ENCODE measurements at places on chromosomes 5 and 9.

DNA sequence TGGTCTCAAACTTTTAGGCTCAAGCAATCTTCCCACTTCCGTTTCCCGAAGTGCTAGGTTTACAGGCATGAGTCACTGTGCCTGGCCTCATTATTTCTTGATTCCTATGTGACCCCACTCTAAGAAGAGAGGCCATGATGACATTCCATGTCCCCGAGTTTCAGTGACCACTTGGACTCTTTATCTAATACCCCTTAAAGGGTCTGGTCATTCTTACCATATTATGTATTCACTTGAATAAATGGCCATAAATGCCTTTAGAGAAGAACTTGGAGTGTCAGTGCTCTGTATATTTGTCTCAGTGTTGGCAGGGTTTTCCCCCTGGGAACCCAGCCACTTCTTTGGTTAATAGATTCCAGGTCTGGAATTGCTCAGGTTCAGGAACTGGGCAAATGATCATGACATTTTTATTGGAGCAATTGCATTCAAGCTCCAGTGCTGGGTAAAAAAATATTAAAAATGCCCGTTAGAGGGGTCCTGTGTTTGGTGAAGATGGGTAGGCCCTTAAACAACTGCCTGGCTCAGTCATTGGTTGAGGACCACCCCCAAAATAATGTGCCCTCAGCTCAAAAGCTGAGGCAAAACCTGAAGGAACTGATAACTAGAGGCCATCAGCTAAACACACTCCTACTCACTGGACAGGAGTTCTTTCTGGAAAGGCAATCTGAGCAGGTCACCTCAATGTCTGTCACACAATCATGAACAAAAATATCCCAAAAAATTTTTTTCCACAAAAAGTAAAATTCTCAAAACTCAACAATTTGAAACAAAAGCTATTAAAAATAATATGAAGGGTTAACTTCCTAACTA lies 186.6 kb upstream of the ZNF608 start:
- no peak for DNase-seq

GRCh38 chr9:100505564-100506159 lies 32.7 kb downstream of the TMEFF1 start:
- no peak for DNase-seq

GRCh38 chr9:30846651-30847050 lies 1537.8 kb upstream of the ACO1 start:
- DNase-seq, result no peak

GRCh38 chr5:36904677-36905076 lies 28.1 kb downstream of the NIPBL start:
- no peak for DNase-seq

- no peak for DNase-seq
Observed at GRCh38 chr9:4567601-4568000, 77.3 kb downstream of the SLC1A1 start.

GRCh38 chr5:6936031-6936430 lies 222.8 kb downstream of the TENT4A start:
- DNase-seq, result no peak

DNA sequence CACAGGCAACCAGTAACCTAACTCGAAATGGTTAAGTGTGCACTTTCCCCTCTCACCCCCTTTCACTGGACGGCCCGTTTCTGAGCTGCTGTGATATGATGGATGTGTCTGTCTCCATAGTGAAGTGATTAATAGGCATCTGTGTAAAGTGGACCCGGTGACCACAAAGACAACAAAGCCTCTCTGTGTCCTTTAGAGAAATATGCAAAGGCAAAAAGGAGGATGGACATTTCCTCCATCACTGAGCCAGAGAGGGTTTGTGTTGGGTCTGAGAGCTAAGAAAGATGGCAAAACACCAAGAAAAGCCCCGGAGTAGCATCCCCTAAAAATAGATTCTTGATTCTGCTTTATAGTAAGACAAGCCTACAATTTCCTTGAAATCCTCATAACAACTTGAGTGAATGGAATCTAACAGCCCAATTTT lies 120.6 kb downstream of the SEMA6A start:
- no peak for DNase-seq

DNA sequence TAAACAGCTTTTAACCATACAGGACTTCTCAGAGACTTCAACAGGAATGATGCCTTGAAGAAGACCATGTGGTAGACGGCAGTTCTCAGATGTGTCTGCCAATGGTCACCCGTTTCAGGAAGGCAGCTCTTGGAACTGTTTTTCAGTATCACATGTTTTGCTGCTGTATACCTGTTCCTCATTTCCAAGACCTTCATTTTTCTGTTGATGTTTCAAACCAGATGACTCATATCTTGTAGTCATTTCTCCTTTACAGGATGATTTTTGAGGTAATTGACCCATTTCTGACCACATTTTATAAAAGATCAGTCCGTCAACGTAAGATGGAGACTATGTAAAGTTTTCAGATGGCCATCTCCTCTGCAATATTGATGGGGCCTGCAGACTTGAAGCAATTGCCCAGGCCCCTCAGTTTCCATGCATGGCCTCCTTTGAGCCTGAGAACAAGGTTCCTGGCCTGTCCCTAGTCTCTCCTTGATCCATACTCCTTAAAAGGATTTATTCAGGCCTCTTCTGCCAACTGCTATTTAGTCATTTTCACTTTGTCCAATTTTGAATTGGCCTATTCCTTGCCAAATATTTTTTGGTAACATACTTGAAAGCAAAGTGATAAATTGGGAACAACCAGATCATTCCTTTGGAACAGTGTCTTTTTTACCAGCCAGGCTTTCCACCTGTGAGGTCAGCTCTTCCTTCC lies 128.6 kb downstream of the PDZD2 start:
- DNase-seq, result no peak

GRCh38 chr5:113448252-113448651 lies 13.5 kb upstream of the TSSK1B start:
- no peak for DNase-seq

GRCh38 chr5:170559296-170559695 lies 55.5 kb downstream of the KCNIP1 start:
- DNase-seq, result no peak

DNA sequence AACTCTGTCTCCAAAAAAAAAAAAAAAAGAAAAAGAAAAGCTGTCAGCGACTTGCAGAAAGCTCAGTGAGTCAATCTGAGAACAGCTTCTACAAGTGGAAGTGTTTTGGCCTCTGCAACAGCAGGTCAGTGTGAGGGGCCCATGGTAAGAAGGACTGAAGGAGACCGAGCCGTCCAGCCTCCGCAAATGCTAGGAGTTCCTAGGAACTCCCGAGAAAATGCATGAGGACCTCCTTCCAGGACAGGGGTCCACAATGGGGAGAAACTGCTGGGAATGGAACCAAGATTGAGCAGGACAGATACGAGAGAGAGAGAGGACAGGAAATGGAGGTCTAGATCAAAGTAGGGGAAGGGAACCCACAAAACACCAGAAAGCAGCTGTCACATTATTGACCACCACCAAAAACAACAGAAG lies 180.5 kb downstream of the CRB2 start:
- no peak for DNase-seq

DNA sequence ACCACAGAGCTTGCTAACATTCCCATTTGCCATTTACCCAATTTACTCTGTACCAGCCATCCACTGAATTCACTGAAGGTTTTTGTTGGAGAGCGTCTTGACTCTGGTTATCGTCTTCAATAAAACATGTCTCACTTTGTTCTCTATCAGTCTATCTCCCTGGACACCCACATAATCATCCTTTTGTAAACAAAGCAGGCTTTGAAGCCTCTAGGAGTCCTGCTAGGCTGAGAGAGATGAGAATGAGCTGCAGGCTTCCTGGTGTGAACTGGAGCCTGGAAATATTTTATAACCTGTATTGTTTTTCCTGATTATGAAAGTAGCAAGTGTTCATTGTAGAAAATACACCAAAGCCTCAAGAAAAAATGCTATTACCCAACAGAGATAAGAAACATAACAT lies 140.6 kb upstream of the ZNF366 start:
- no peak for DNase-seq

DNA sequence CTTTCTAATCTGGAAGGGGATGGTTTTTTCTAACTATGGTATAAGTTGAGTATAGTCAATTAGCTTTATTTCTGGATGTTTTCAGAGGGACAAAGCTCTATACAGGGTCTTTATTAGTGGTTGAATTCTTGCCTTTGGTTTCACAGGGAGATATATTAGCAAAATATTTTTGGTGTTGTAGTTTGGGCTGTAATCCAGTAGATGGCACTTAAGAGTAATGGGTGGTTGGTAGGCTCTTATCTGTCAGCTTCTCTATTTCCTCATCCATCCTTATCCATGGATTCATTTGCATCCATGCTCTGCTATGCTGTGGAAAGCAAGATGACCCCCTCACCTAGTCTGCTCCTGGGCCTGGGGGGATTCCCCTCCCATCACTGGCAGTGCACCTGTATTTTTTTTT lies 363.6 kb upstream of the CYLC2 start:
- no peak for DNase-seq

- no peak for DNase-seq
Observed at GRCh38 chr5:54013556-54014194, 296.7 kb downstream of the ARL15 start.

GRCh38 chr9:98117984-98118639 lies 910 bp downstream of the TRIM14 start:
- no peak for DNase-seq

GRCh38 chr9:107137495-107138202 lies 145.4 kb upstream of the RAD23B start:
- no peak for DNase-seq

- DNase-seq, result no peak
Observed at GRCh38 chr9:127424676-127424999, 456 bp downstream of the ZNF79 start.

- no peak for DNase-seq
Observed at GRCh38 chr9:78871452-78872331, 574.8 kb downstream of the PSAT1 start.

DNA sequence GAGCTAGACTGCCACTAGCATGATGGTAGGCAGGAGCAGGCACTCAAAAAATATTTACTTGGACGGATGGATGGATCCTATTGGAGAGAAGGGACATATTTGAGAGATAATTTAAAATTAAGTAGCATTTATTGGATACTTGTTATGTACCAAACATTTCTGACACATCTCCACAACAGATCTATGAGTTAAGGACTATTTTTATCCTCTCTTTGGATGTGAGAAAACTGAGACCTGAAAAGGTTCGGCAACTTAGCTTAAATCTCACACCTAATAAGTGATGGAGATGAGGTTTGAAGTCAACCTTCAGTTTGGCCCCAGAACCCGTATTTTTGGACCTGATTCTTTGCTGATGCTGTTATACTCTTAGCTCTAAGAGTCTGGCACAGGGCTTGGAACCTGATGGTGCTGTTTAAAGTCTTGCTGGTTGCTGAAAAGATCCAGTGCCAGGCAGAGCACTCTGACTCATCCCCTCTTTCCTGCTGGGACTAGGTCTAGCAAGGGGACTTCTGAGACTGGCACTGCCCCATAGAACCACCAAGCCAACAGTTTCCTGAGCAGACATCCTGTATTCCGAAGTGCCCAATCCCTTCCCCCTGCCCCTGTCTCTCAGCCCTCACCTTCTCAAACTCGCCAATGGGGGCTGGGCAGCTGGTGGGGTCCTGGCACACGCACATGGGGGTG lies 15.6 kb downstream of the SPARC start:
- DNase-seq, result no peak

DNA sequence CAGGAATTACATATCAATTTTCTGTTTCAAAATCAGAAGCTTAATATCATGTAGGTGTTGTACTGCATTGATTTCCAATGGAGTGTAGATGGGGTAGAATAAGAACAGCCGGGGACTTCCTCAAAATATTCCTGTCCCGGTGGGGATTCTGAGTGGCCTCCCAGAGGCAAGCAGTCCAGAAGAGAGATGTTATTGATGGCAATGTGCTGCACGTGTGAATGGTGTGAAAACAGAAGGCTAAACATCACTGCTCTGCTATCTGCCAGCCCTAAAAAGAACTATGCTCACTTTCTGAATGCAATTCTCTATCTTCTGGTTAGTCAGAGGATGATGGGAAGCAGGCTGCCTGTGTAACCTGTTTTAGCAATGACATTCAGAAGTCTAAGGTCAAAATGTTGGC lies 91.0 kb upstream of the CKMT2 start:
- DNase-seq, result no peak

DNA sequence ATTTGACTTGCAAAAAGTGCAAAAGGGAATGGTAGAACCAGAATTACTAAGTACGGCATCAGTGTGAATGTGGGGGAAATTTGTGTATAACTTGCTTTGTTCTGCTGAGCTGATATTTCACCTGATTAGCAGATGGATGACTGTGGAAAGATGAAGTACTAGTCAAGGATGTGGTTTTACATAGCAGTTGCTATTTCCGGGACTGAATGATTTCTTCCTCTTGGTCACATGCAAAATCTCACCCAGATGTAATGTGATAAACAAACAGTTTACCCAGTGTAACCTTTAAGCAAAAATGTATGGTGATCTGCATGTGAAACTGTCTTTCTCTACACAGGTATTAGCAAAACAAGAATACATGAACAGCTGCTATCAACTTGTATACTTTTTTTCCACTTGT lies 46.1 kb downstream of the DCP2 start:
- no peak for DNase-seq

DNA sequence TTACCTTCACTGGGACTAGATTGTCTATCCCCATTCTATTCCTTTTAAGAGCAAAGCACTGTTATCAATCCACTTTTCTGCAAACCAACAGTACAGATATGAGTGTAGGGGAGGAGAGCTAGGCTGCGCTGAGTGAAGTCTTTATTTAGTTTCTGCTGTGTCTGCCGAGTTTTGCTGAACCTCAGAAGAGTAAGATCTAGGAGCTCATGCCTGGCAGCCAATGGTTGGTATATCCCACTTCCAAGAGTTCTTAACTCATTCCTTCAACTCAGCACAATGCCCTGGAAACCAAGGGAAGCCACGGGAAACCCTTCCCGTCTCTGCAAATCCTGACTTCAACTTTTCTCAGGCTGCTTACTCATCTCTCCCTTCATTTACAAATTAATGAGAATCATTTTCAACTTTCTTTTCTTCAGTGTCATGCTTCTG lies 58.0 kb upstream of the JAK2 start:
- no peak for DNase-seq

DNA sequence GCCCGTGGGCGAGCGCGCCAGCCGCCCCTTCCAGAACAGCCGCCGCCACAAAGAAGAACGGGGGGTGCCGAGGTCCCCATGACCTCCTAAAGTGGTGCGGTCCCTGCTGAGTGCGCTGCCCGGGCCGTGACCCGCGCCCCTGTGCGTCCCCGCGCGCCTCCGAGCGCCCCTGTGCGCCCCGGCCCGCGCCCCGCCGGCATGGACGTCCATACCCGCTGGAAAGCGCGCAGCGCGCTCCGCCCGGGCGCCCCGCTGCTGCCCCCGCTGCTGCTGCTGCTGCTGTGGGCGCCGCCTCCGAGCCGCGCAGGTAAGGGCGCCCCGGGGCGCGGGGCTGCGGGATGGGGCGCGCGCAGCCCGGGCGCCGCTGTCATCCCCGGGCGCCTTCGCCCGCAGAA lies 384 bp downstream of the COL5A1 start:
- no peak for DNase-seq

- DNase-seq, result no peak
Observed at GRCh38 chr5:146945617-146946084, 67.1 kb upstream of the PPP2R2B start.
